ENCODE measurements at places on chromosomes 7 and 10.
A peak's percentile ranks its signal among the peaks of the same experiment; 100 is the strongest.

- no peak for DNase-seq
These were observed 104.3 kb downstream of the MARCHF5 start for GRCh38 chr10:92395271-92395670.

- DNase-seq = no peak
These were observed 51.7 kb upstream of the FZD1 start for GRCh38 chr7:91212582-91212981.

GRCh38 chr10:119533473-119533872, 9.0 kb downstream of the RGS10 start:
- DNase-seq = no peak

DNA sequence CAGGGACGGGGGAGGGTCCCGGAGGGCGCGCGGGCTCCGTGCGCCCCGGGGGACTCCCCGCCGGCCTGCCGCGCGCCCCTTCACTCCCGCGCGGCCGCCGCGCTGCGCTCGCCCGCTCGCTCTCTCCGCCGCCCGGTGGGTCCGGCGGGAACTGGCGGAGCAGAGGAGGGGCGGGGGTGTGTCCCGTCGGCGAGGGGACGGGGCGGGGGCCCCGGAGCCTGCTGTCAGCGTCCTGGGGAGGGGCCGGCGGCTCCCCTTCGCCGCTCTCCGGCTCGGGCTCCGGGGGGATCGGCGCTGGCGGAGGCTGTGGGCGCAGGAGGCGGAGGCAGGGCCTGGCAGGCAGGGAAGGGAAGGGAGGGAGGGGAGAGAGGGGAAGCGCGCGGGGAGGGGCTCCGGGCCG, at the start of gene SH3PXD2A:
SH3PXD2A (minus strand) TSS at position 153 of the 400 bp plus-strand sequence. CDS start 310 bp downstream, outside the sequence.
- DNase-seq = peak; percentile 72

- peak; percentile 84 for DNase-seq
These were observed 10.4 kb upstream of the ZNF22 start for GRCh38 chr10:44990302-44990655.

DNA sequence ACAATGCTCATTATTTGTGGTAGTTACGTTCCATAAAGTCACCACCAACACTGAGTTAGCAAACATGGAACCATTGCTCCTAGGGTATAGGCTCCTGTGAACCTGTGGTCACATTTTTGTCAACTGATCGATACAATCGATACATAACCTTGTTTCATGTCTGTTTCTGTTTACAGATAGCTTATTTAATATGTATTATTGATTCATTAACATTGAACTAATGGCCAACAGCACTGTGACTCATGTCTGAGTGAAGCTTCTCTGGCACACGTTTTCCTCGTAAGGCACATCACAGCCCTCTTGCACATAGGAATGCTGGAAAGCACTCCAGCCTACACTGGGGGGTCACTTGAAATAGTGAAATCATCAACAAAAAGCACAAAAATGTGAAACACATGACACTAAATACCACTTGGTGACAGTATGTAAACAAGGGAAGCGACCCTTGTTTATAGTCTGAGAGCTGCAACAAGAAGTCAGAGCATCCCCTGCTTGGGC, 27.0 kb downstream of the GHRHR start:
- no peak for DNase-seq

DNA sequence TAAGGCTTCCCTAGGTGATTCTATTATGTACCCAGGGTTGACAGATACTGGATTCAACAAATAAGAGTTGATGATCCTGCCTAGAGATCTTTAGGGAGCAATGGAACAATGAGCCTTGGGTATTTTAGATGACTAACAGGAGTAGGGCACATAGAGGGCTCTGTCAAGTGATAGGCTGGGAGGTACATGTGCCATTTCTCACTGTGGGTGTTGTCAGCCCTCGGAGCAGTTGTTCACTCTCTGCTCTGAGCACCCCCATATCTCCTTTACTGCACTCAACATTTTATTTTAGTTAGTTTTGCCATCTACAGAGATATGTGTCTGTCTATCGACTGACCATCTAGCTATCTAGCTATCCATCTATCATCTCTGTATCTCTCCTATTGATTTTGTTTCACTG, 950.6 kb downstream of the TYW1 start:
- DNase-seq = no peak

DNA sequence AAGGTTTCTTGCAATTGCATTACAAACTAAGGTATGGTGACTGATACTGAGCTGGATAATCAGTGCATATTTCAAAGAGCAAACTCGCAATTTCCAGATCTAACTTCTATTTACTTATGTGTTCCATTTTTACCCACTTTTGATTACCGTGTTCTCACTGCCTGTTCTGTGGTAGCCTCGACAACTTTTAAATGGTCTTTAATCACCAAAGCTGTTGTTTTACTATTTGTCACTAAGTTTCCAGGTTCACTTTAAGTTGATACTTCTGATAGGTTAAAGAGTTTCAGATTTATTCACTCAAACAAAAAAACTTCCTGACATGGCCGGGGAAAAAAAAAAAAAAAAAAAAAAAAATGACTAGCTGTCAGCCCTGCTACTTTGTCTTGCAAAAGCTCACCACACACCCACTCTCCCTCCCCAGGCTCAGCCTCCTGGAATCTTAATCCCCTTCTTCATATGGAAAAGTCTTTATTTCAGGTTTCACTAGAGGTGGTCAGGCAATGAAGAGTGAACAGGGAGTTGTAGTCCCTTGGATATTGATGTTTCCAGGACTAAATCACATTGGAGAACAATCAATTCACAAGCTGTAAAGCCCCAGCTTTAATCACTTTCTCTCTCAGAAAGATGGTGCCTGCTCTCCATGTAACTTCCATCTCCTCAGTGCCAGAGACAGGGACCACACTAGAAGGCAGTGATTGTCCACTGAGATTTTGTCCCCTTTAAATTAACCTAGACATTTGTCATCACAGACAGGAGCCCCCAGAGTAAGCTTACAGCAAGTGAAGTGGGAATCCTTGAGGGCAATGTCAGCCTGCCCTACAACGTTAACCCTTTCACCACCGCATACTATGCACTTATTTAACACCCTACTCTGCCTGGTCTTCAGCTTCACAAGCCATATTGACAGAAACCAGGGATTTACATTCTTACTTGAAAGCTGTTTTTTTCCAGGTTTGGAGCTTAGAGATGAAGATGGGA, 749.1 kb upstream of the SORCS1 start:
- DNase-seq = peak; percentile 38
